ENCODE measurements at places on chromosomes 4 and X.
A peak's percentile ranks its signal among the peaks of the same experiment; 100 is the strongest.

DNA sequence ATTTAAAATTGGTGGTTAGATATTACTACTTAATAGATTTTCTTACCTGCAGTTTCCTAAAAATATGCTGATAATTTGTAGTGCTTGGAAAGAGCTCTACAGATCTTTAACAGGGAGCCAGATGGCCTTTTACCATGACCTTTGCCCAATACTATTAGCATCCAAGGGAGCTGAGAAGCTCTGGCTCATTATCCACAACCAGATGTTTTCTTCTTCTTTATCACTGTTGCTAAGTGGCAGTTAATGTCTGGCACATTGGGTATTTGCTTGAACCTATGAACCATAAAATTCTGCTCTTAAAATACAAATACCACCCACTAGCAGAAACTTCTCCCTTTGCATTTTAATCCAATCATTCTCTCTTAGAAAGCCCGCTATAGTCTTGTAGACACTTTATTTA lies 1480.3 kb downstream of the C4orf33 start:
- DNase-seq = no peak

GRCh38 chr4:138522366-138522765 lies 280.2 kb upstream of the SLC7A11 start:
- DNase-seq = peak; percentile 38

GRCh38 chr4:44319129-44319528 lies 129.5 kb downstream of the KCTD8 start:
- DNase-seq = no peak

DNA sequence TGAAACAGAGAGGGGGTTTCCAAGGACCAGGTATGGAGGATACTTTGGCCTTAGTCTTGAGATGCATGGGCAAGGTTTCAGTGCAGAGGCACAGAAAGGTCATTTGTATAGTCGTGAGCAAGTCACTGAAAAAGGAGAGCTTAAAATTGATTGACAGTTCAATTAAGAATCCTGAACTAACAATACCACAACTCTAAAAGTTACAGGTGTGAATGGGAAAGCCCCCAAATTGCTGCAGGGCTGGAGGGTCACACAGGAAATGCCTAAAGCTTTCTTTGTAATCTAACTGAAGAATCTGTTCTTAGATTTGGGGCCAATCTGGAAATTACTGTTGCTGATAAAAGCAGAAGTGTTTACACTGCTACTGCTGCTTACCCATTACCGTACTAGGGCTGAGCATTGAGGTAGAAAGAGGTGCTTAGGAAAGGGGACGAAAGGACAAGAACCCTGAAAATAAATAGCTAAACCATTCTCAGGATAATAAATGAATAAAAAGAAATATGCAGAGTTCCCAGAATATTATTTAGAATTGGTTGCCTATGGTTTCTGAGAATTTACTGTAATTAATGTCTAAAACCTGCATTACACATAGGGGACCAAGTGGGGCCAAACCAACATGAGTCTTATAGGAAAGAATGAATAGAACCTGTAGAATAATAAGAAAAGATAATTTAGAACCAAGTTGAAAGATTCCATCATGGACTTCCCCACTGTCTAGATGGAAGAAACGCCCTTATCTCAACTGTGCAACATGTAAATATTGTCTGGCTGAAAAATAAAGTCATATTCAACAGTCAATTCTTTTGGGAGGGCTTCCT lies 91.9 kb upstream of the PPP1R2C start:
- DNase-seq = peak; percentile 81

GRCh38 chr4:142292231-142292630 lies 553.9 kb downstream of the INPP4B start:
- DNase-seq = no peak

GRCh38 chr4:101037249-101037648 lies 310.1 kb downstream of the PPP3CA start:
- DNase-seq = no peak

GRCh38 chrX:18426004-18426320 lies 554 bp downstream of the CDKL5 start:
- DNase-seq = no peak

- DNase-seq = no peak
Measured at GRCh38 chr4:6750286-6751221, 32.0 kb upstream of the KIAA0232 start.

DNA sequence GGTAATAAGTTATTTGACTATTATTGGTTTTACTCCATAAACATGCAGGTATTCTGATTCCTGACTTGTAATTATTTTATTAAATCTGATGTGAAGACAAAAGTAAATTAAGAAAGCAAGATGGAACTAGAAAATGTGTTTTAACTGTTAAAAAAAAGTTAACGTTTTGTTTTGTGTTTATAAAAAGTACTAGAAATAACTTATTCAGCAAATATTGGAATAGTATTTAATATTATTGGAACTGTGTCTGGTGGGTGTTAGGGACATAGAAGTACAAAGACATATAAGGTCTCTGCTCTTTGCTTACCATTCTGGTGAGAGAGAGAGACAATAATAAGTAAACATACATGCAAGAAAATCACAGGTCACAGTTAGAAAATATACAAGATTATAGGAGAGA lies 15.7 kb downstream of the TIFA start:
- DNase-seq = no peak

DNA sequence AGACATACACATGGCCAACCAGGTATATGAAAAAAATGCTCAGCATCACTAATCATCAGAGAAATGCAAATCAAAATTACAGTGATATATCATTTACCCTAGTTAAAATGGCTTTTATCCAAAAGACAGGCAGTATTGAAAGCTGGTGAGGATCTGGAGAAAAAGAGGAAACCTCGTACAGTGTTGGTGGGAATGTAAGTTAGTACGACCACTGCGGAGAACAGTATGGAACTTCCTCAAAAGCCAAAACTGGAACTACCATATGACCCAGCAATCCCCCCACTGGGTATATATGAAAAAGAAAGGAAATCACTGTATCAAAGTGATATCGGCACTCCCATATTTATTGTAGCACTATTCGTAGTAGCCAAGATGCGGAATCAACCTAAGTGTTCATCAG lies 23.4 kb downstream of the ABHD18 start:
- no peak for DNase-seq

DNA sequence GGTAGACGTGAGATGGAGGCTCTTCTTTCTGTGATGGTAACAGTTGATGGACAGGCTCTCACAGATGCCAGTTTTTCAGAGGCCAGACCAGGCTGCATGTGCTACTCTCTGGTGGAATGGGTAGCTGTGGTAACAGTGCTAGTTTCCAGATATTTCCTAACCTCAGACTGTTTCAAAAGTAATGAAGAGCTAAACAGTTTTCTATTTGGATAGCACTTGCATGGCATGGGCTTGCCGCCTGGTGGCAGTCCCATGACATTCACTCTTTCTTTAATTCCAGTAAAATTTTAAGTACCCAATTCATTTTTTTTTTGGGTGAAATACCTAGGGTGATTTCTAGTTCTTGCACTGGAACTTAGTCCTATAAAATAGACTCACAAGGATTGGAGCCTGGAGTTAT lies 220.2 kb upstream of the MAD2L1 start:
- DNase-seq = no peak

GRCh38 chrX:29870608-29871007 lies 344.8 kb upstream of the MAGEB2 start:
- DNase-seq = no peak

GRCh38 chrX:64204701-64205440 lies 637 bp downstream of the AMER1 start:
- DNase-seq = peak; percentile 31

DNA sequence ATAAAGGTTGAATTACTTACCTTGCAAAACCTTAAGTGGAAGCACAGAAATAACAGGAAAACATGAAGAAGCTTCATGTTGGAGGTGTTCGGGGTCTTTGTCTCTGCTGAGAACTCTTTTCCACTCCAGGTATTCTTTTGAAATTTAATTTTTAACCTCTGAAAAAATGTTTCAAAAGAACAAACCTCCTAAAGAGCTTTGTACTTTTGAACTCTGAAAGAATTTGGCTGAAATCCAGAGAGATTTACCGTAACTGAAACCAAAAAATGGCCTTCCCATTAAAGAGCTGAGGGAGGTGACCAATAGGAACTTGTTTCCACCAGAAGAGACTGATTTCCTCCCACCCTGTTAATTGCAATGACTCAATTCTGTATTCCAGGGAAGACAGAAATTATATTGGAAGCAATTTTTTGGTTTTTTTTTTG lies at the start of gene CFI:
TSS of gene CFI (minus strand) at position 105 of the 425 bp plus-strand sequence. CDS start at position 77, 28 bp downstream.
- DNase-seq = no peak

DNA sequence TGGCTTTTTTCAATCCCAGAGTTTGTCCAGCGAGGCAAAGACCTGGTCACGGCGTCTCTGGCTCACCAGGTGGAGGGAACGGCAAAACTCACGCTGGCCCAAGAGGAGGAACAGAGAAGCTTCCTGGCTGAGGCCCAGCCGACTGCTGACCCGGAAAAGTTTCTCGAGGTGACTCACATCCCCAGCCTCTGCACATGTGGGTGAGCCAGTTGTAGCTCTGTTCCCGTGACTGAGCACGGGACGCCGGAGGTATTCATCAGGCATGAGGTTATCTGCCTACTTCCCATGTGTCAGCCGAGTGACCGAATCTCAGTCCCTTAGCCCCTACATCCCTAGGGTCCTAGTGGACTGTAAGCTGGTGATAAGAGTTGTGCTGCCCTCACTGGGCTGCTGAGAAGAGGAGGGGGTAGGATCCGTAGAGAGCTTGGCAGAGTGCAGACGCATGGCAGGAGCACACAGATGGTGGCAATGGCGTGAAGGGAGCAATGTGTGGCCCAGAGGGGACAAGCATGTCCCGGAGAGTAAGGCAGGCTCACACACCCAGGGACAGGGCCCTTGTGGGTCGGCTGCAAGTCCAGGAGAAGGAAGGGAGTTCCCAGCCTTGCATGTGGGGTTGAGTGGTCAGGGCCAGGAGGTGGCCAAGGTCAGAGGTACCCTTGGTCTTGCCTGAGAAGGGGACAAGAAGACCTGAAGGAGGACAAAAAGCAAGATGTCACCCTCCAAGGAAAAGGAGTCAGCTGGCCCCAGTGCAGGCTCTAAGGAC lies 42.9 kb downstream of the EVC start:
- no peak for DNase-seq

- no peak for DNase-seq
Measured at GRCh38 chr4:23504083-23504482, 385.8 kb downstream of the PPARGC1A start.

Data from OCI-LY7 (cell line).